ENCODE measurements at places on chromosomes 5 and 9. TPM values are rescaled to one million over a fixed set of nuclear protein-coding genes. Genes with fewer than 3 reads are reported as not detected.

Gene GM2A
- 41.9 TPM for polyA plus RNA-seq

Gene SRA1
- polyA plus RNA-seq = 35.1 TPM

Gene RNF208
- polyA plus RNA-seq = not detected

Gene IL9
- polyA plus RNA-seq = not detected

Gene LAMC3
- not detected for polyA plus RNA-seq
